HT-29 (cell line): ENCODE measurements at places on chromosomes 16 and 17. TPM values are rescaled to one million over a fixed set of nuclear protein-coding genes. Genes with fewer than 3 reads are reported as not detected.

DNA sequence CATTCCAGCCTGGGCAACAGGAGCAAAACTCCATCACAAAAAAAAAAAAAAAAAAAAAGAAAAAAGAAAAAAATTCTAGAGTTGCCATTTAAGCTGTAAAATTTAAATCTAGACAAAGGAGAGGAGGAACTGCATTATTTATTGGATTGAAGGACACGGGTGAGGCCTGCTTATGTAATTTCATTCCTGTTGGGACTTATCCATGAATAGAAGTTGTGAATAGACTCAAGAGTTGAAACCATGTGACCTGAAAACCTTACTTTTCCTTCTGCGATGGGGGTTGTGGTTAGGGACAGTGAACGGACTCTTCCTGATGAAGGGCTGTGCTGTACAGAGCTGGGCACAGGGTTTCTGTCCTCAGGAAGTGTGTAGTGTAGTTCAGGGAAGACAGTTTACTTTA lies 22.5 kb downstream of the BANP start:
- no peak for DNase-seq

- no peak for DNase-seq
These were observed 96.6 kb downstream of the SPECC1 start for GRCh38 chr17:20105539-20106280.

- DNase-seq: no peak
These were observed 45.0 kb downstream of the VMP1 start for GRCh38 chr17:59752446-59752845.

- DNase-seq: no peak
These were observed 1.9 kb upstream of the CDH3 start for GRCh38 chr16:68643227-68643626.

DNA sequence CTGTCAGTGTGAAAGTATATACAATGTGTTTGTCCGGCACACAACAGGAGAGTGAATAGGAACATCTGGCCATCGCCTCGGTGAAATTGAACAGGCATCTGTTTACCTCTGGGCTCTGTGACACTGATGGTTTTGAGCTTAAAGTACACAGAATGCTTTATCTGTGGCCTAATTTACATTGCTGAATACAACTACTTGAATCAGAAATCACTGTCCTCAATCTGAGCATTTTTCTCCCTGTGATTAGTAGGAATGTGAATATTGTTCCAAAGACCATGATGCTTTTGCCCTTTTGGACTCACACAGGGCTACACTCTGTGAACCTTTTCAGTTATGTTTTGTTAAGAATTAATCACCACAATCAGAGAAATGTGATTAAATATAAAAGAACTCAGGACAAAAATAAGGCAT lies 323.0 kb upstream of the TBX2 start:
- no peak for DNase-seq

DNA sequence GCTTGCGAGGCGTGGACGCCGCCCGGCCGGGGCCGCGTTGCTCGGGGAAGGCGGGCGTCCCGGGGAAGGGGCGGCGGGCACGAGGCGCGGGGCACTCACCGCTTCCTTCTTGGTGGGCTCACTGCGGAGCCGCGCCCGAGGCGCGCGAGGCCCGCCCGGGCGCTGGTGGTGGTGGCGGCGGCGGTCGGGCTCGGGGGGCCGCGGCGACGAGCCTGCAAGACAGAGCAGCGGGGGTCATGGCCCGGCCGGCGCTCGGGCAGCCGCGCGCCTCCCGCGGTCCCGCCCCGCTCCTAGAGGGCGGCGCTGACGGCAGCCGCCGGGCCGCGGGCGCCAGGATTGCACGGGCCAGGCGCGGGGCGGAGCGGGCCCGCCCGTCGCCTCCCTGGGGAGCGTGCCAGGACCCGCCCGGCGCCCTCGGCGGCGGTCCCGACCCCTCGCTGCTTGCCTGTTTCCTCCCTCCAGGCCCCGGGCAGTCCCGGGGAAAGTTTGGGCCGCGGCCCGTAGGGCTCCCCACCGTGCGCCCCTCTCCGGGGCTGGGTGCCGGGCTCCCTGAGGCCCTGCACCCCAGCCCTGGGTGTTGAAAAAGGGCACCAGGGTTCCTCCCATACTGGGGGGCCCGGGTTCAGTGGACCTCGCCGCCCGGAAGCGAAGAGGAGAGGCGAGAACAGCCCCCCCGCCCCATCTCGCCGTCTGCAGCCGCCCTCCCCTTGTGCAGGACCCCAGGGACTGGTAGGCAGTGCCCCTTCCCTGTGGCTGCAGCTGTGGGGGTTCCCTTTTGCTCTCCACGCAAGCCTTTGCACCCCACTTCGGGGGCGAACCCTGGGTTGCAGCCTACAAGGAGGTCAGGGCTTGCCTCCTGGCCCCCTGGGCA lies at the start of gene C16orf74:
TSS of gene C16orf74 (minus strand) at position 270 of the 871 bp plus-strand sequence. CDS start 15,879 bp downstream, outside the sequence.
- peak; percentile 77 for DNase-seq

DNA sequence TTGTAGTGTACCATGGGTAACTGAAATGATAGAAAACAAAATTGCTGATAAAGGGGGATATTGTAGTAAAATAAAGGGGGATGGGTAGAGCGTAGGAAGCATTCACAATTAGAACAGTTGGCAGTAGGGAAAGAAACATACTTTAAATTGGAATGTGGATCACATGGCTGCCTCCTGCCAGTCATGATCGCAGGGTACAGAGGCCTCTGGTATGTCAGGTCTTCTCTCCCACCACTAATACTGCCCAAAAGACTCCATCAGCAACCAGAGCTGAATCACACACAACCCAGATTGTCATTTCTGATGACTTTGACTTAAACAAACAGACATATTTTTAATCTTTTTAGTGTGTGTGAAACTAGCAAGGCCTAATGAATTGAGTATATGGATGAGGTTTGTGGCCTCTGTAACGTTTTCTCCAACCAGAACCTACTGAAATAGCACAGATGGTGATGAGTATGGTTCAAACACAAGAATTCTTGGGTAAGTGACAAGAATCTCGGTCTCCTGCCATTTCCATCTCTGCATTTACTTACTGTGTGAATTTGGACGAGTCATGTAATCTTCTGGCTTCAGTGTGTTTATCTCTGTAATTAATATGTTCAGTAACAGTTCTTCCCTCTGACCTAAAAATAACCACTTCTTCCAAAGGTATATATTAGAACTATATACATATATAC lies 112.6 kb downstream of the USP22 start:
- no peak for DNase-seq

GRCh38 chr16:79648826-79649225 lies 48.3 kb upstream of the MAF start:
- no peak for DNase-seq

- DNase-seq: peak; percentile 77
These were observed 16.8 kb downstream of the NQO1 start for GRCh38 chr16:69709456-69710084.

- peak; percentile 72 for DNase-seq
These were observed at the start of gene MAP3K14 for GRCh38 chr17:45316434-45317110. Gene MAP3K14 (minus strand): TSS chr17:45317020. CDS start chr17:45290745, 26,275 bp downstream.

DNA sequence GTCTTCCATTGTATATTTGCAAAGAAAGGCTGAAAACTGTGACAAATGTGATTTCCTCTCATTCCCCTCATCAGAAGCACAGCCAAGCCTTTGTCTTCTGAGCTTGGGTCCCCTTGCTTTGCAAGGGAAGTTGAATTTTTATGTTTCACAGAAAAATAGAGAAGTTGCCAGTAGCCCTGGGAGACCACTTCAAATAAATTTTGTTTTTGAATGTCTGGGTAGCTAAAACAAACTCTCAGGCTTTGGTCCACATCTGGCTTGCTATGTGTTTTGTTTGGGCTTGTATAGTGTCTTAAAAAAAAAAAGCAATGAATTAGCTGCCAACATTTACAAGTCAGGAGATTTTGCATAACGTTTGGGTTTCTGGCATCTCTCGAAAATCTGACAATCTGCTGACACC lies 24.1 kb downstream of the PIK3R6 start:
- DNase-seq: no peak

GRCh38 chr16:48538746-48539484 lies 71.1 kb downstream of the N4BP1 start:
- peak; percentile 9 for DNase-seq

- peak; percentile 66 for DNase-seq
These were observed 5.6 kb upstream of the COG1 start for GRCh38 chr17:73187203-73187769.

GRCh38 chr17:50841949-50842354 lies 6.6 kb downstream of the WFIKKN2 start:
- DNase-seq: peak; percentile 85

DNA sequence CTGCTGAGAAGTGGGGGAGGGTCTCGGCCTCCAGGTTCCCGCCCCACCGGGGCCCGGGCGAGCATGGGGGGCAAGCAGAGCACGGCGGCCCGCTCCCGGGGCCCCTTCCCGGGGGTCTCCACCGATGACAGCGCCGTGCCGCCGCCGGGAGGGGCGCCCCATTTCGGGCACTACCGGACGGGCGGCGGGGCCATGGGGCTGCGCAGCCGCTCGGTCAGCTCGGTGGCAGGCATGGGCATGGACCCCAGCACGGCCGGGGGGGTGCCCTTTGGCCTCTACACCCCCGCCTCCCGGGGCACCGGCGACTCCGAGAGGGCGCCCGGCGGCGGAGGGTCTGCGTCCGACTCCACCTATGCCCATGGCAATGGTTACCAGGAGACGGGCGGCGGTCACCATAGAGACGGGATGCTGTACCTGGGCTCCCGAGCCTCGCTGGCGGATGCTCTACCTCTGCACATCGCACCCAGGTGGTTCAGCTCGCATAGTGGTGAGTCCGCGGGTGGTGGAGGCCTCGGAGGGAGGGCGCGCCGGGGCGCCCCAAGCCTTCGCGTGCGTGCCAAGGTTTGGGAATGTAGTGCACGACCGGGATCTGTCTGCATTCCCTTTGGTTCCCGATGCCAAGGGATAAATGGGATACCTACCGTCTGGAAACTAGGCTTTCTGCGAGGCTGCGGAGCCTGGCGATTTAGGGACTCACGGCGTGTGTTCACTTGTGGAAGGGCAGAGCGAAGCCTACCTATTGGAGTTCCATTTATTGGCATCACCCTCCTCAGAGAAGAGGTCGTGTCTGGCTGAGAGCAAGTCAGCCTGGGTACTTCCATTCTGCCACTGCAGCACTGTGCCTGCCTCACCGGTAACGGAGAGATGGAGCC lies 1.0 kb downstream of the ZNRF1 start:
- no peak for DNase-seq

DNA sequence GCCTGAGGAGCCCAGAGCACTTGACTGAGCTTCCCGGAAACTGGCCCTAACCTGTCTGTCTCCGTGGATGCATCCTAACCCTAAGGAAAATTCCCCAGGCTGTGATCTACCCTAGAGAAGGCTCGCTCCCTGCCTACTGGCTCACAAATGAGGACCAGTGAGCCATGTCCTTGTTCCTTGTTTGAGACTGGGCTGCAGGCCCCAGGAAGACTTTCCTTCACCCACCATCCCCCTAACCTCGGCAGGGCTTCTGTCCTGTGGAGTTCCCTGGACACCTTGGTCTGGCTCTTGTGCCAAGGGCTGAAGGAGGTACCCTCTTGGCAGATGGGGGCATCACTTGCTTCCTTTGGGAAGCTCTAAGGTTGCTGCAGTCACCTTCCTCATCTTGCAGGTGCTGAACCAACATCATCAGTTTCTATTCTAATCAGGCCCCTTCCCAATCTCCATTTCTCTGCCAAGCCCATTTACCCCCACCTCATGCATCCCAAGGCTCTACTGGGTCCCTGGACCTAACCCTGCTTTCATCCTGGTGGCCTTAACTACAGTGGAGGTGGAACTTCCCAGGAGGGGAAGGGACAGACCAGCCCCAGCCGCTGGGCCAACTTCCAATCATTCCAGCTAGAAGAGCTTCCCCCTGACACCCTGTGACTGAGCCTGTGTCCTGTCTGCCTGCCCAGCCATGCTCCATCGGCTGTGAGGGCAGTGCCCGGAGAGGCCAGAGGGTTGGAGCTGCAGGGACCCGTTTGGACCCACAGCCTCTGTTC lies 12.4 kb downstream of the RNF40 start:
- no peak for DNase-seq

DNA sequence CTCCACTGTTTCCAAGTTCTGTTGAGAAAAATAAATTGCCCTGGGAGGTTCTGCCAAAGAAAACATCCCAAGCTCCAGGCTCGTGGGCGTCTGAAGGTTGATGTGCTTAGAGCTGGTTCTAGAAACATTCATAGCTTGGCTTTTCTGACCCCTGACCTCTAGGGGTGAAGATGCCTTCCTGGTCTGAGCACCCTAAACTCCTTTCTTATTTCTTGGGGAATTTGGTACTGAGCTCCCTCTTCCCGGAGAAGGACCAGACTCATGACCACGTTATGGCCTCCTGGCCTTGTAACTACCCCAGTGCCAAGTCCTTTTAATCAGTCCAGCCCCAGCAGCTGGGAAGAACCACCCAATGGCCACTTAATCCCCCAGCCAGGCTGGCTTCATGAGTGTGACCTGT lies 66.4 kb downstream of the MYH11 start:
- no peak for DNase-seq

DNA sequence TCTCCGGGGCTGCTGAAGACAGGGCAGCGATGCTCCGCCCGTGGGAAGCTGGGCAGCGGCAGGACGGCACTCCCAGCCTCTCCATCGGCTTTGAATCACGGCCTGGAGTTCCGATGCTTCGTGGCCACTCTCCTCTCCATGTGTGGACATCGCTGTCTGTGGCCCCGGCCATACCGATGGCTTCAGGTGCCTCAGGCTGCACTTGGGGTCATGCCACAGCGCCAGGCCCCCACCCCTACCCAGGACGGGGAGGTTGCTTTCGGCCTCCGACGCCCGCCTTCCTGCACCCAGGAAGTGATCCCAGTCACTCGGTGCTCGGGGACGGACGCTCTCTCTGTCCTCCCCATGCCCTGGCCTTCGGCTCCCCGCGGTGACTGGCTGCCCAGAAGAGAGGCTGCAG lies 180.7 kb downstream of the BANP start:
- no peak for DNase-seq

DNA sequence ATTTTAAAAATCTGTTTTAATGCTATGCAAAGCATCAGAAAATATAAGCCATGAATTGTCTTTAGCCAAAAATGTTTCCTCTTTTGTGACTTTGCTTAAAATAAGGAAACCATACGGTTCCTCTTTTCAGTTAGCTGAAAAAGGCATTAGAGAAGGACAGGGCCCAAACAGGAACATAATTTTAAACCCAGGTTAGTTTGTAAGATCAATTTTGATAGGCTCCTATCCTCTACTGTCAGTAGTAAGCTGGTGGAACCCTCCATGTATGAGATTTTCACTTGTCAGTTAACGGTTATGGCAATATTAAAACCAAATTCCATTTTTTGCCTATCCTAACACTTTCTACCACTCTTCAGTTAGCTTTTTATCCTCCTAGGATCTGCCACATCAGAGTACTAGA lies 4.3 kb downstream of the EVI2B start:
- no peak for DNase-seq

TNP2 gene
- not detected in 2 replicates for total RNA-seq

ASGR1 gene
- total RNA-seq: 0.52 TPM in 1 of 2 replicates, not detected in the other

ZFPM1 gene
- 9.2 and 15.3 TPM in 2 replicates for total RNA-seq

HSF5 gene
- total RNA-seq: not detected in 2 replicates

RNF151 gene
- total RNA-seq: not detected in 2 replicates

KRT24 gene
- not detected in 2 replicates for total RNA-seq

SLC2A4 gene
- total RNA-seq: 0.26 and 0.38 TPM in 2 replicates

PPY gene
- not detected in 2 replicates for total RNA-seq

HAP1 gene
- not detected in 2 replicates for total RNA-seq

CHST5 gene
- 0.25 and 1.6 TPM in 2 replicates for total RNA-seq

MT1A gene
- 2.0 and 6.6 TPM in 2 replicates for total RNA-seq
